Epithelial cell of proximal tubule (primary cell): ENCODE measurements at places on chromosomes 6 and 20. TPM values are rescaled to one million over a fixed set of nuclear protein-coding genes. Genes with fewer than 3 reads are reported as not detected.

TCF21 gene
- 0.23 and 1.0 TPM in 2 replicates for total RNA-seq

TMEM244 gene
- total RNA-seq: not detected in 2 replicates

DNA sequence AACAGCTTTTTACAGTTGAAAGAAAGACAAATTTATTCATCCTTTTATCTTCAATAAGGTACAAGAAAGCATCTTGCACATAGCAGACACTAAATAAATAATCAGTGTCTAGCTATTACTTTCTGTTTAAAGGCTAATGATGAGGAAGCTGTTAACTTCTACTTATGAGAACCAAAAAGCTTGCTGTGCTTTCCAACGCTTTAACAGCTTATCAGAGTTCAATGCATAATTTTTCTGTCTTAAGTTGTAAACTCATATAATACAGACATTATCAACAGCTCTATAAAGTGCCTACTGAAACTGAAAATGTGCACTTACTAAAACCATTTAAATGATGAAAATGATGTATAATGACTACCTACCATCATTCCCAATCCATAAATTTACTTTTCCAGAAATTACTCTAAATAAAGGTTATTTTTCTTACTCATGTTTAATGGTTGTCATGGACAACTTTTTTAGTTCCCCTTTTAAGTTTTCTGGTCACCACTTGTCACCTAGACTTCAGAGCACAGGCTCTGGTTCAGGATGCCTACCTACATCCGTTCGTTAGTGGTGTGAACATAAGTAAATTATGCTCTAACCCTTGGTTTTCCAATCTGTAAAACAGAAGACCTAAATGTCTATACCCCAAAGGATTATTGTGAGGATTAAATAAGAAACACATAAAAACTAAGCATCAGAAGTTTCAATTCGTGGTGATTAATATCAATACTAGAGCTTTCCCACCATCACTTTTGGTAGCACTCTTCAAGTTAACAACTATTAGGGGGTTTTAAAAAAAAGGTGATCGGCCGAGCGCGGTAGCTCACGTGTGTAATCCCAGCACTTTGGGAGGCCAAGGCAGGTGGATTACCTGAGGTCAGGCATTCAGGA is 8.0 kb downstream of the PNISR start:
- no peak for DNase-seq

DNA sequence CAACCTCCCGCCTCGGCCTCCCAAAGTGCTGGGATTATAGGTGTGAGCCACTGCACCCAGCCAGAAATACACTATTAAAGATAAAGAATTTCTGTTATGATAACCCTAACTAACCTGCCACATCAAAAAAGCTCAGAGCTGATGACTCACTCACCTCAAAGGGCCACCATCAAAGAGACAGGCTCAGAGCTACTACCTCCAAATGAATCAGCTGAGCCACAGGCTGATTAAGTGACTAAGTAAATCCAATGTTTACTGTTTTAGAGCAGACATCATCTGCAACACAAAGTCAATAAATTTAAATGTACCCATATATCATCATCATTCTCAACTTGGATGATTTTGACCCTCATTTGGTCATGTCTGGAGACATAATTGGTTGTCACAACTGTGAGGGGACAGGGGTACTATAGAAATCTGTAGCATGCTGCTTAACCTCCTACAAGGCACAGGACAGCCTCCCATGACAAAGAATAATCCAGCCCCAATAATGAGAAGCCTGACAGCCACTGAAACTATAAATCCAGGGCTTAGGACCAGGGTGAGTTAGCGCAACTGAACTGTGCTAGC is 106.5 kb downstream of the ATP9A start:
- peak; percentile 13 for DNase-seq

GRCh38 chr20:16273812-16274555 is 299.3 kb downstream of the KIF16B start:
- DNase-seq: no peak

DNA sequence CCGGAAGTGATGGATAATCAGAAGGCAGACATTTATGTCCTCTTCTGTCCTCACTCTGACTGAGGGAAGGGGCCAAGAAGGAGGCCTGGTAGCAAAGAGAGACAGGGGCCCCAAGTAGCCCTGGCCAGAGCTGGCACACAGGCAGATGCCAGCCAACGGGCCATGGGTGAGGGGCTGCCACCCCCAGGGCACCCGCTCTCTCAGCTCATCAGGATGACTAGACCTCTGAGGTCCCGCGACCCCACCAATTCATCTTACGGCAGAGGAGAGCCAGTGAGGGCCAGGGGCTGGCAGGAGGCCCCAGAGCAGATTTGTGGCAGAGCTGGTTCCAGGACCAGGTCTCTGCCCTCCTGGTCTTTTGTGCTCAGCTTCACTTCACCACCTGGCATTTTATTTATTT is 43.1 kb upstream of the MDFI start:
- no peak for DNase-seq

DNA sequence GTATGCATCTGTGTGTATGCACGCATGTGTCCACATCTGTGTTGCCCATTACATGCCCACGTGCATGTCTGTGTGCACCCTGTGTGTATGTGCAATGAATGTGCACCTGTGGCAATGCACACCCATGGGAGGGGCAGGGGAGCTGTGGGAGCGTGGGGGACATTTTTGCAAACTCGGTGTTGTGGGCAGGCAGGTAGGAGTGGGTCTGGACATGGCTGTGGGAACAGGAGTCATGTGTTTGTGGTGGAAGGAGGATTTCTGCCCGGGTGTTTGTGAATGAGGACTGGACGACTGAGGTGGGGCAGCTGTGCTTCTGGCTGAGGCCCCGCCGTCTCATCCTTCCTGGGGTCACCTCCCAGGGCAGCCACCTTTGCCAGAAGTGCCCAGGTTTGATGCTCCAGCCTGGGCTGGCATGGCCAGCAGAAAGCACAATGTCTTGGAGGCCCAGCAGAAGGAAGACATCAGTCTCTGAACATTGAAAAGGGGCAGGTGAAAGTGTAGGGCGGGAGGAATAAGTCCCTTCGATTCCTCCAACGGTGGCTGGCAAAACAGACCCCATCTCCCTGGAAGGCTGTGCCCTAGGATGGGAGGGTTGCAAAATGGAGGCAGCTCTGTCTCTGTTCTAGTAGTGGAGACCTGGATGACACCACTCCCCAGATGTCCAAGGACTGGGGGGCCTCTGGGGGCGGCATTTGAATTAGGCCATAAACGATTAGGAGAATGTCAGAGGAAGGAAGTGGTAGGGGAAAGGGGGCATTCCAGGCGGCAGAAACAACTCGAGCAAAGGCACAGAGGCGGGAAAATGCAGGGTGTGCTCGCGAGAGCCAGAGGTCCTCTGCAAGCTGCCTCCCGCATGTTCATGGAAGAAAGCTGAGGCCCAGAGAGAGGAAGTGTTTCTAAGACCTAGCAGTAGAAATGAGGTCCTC is 19.1 kb upstream of the ARMC12 start:
- no peak for DNase-seq
